ENCODE measurements at places on chromosomes 5 and 9.

DNA sequence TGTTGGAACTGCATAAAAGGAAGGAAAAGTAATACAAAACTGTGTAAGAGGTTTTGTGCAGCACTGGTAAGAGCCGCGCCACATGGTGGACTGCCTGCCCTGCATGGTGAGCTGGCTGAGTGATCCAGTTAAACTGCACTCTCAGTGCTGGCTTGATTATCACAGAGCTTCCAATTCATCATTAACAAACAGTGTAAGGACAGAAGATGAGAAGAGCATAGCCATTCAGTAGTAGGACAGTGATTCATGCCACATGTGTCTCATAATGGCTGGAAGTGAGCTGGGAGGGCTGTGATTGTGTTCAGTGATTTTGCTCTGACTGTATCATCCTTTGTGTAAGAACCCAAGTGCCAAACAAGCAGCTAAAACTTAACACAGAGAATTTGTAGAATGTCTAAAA is 14.1 kb downstream of the ASPN start:
- no peak for DNase-seq

DNA sequence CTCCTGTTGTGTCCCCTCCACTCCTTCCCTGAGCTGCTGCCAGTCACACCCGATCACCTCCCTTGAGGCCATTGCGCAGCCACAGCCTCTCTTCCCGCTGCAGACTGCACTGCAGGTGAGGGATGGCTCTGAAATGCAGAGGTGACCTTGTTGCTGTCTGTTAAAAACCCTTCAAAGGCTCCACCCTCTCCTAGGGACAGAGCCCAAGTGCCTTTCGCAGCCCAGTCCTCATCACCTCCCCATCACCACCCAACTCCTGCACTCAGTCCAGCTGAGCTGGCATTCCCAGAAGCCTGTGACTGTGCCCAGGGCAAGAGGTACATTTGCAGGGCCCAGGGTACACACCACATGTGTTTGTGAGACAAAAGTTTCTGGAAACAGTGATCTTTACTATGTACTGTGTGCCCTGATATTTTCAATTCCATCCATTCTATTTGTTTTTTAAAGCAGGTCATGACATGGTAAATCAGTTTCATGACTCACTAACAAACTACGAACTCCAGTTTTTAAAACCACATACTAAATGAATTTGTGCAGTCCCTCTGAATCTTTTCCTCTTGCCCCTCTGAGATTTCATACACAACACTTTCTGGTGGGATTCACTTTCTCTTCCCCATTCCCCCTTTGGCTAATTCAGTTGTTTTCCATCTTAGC is 73.0 kb upstream of the SPOCK1 start:
- no peak for DNase-seq

DNA sequence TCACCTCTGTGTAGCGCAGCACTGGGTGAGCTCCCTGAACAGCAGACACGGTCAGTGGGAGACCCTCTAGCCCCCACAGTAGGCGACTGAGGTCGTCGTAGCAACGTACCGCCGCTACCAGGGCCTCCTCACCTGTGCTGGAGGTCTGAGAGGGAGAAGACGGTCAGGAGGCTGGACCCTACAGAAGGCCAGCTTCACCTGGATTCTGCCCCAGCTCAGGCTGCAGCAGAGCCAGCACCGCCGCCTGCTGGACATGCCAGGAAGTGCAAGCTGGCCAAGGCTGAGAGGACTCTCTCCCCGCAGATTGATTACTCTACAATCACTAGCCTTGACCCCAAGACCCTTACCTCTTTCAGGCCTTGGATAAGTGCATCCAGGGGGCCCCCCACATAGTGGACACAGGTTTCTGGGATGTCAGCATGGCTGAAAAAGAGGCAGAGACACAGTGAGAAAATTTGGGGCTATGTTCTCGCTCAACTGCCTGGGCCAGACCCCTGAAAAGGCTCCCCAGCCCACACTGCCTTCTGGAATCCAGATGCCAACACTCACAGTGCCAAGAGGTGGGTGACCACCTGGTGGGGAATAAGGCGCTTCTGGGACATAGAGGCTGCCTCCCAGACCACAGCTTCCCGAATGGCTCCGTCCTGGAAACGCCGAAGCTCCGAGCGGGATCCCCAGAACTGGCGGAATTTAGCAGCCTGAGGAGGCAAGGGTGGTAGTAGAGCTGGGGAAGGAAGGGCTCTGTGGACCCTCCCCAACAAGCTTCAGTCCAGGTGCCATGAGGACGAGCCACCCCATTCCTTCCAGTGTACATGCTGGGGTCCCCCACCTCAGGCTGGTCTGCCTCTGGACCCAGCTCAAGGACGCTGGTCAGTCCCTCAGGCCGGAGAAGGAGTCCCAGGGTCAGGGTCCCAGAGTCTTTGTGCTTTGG is 6.9 kb downstream of the NOL6 start:
- no peak for DNase-seq

GRCh38 chr5:28234356-28234968 is 1196.1 kb upstream of the CDH9 start:
- no peak for DNase-seq

DNA sequence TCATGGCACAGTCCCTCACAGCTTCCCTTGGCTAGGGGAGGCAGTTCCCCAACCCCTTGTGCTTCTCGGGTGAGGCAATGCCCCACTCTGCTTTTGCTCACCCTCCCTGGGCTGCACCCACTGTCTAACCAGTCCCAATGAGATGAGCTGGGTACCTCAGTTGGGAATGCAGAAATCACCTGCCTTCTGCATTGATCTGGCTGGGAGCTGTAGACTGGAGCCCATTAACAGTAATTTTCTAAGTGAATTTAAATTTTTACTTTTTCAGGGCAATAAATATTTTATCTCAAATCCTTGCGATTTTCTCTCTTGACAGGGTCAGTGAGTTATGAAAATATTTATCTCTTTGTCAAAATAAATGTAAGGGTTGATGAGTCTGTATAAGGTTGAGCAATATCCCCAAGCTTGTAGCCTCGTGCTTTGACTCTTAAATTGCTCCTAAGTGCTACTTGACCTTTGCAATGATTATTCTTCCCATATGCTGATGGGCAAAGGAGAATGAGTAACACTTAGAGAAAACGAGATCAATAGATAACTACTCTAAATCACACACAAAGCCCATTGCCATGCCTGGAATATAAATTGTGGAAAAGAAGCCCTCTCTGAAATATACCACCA is 82.1 kb upstream of the MOCS2 start:
- no peak for DNase-seq

DNA sequence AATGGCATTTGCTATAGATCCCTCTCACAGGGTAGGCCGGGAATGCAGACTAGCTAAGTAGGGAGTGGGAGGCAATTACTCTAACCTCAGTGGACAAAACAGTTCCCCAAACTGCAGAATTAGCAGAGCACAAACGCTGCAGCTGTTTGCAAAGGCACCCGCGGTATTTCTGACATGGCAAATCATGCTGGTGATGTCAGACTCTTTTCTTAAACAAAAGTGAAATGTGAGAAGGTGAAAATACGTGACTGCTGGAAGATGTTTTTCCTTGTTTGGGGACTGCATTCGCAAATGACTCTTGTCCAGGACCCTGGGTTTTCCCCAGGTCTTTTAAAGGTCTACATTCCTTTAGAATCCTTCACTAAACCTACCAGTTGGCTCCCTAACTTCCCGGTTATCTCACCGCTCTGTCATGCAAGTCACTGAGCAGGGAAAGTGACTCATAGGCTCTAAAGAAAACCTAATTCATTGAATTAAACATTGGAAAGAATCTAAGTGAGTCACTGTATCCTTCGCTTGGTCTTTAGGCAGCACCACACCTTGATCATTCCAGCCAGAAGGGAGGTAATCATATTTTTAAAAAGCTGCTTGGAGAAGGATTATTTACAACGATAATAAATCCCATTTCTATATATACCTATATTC is 91.5 kb upstream of the DNAH5 start:
- DNase-seq, result peak; percentile 73

DNA sequence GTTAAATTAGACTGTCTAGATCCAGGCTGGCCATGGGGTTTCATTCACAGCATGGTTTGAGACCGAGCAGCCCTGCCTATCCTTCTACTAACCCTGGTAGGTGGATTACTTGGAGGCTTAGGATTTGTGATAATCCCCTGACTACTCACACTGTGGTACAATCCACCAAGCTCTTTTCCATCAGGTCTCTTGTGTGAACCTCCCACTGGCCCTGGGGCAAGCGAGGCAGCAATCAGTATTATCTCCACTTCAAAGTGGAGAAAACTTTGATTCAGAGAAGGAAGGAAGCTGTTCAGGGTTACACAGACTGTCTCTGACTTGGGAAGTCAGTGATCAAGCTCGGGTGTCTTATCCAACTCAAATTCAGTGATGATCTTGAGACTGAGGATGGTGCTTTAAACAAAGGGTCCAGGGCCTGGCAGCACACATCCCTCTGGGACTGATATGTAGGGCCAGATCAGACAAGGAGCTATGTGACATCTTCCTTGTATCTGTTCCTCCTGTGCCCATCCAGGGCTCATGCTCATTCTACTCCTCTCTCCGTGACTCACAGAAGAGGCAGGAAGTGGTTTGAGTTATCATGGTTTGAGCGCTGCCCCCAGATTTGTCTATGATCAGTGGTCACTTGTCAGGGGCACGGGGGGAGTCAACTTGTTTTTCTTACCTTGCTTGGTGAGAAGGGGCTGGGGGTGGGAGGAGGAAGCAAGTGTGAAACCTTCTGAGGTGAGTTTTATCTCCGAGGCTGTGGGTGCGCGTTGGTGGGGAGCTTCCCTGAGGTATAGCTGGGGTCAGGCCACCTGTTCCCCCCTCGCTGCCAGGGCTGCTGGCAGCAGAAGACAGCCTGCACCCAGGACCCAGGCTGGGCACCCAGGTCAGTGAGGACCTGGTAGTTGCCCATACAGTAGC is 48.6 kb downstream of the RGS3 start:
- no peak for DNase-seq

- DNase-seq, result no peak
These were observed 172.8 kb downstream of the CARTPT start for GRCh38 chr5:71891856-71892255.

DNA sequence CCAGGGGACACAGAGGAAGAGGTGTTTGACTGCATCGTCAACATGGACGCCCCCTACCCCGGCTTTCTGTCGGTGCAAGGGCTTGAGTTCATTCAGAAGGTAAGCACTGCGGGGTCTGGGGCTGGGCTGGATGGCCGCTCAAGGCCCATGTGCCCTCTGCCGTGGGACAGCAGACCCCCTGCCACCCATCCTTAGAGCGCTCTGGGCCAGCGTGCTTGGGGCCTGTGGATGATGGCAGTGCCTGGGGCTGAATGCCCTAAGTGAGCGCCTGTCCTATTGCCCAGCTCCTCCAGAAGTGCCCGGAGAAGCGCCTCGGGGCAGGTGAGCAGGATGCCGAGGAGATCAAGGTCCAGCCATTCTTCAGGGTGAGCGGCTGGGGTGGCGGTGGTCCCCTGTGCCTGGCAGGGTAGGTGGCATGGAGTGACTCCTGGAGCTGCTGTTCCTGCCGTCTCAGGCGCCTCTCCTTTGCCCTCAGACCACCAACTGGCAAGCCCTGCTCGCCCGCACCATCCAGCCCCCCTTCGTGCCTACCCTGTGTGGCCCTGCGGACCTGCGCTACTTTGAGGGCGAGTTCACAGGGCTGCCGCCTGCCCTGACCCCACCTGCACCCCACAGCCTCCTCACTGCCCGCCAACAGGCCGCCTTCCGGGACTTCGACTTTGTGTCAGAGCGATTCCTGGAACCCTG is 3.9 kb downstream of the ZDHHC12 start:
- DNase-seq, result no peak

GRCh38 chr5:159262472-159262858 is 625 bp upstream of the UBLCP1 start:
- DNase-seq, result no peak

All from T1000 (cell line).